ENCODE measurements at places on chromosomes 4 and X.

- no peak for DNase-seq
Measured at GRCh38 chr4:11791797-11792196, 363.1 kb upstream of the HS3ST1 start.

GRCh38 chrX:104195489-104196084 lies 29.3 kb downstream of the FAM199X start:
- DNase-seq = no peak

GRCh38 chrX:113274345-113274744 lies 433.7 kb upstream of the AMOT start:
- DNase-seq = no peak

DNA sequence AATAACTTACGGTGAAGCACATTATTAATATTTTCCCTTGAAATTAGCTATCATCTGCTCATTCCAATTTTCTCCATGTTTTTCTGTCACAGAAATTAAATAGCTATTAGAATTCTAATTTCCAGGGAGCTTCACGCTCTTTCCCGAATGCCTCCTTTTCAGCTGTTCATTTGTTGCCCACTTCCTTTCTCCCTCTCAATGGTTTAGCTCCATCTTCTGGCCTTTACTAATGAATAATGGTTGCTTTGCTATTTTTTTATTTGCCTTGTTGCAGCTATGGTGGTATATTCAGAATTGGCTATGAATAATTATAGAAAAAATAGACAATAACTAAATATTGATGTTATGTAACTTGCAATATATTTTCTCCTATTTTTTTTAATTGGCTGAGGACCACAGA lies 70.5 kb downstream of the GRIA2 start:
- no peak for DNase-seq

GRCh38 chr4:86558797-86559196 lies 35.3 kb upstream of the PTPN13 start:
- DNase-seq = no peak

GRCh38 chr4:10727140-10727880 lies 42.7 kb upstream of the CLNK start:
- no peak for DNase-seq

- DNase-seq = no peak
Measured at GRCh38 chrX:113833096-113834055, 750.5 kb upstream of the HTR2C start.

- no peak for DNase-seq
Measured at GRCh38 chrX:15483891-15484290, 9.2 kb downstream of the PIR start.

- no peak for DNase-seq
Measured at GRCh38 chr4:190016369-190017289, 10.4 kb downstream of the FRG2 start.

DNA sequence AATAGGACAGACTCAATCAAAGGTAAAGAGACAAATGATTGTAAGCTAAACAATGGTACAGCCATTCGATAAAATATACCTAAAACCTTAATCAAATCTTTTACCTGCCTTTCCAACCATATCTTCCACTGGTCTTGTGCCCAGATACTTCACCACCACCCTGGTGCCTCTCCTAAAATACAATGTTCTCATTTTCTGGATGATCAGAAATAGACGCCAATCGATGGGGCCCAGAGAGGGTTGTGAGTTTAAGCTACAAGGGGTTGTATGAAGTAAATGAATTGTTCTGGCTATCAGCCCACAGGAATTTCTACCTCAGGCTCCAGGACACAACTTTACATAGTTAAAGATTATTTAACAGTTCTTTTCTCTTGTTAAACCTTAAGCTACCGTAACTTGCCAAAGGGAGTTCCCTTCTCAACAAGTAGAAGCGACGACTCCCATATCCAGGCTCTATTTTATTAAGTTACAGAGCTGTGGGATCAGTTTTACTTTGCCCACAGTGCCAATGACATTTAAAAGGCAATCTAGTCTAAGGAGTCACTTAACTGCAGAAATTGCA lies 99.1 kb downstream of the CHRNA9 start:
- DNase-seq = no peak

GRCh38 chr4:12416755-12417154 lies 988.1 kb upstream of the HS3ST1 start:
- no peak for DNase-seq

- no peak for DNase-seq
Measured at GRCh38 chr4:85744950-85745349, 270.0 kb downstream of the ARHGAP24 start.

GRCh38 chr4:6264225-6264540 lies 5.5 kb upstream of the WFS1 start:
- DNase-seq = no peak

GRCh38 chr4:30866907-30867306 lies 146.7 kb downstream of the PCDH7 start:
- no peak for DNase-seq

DNA sequence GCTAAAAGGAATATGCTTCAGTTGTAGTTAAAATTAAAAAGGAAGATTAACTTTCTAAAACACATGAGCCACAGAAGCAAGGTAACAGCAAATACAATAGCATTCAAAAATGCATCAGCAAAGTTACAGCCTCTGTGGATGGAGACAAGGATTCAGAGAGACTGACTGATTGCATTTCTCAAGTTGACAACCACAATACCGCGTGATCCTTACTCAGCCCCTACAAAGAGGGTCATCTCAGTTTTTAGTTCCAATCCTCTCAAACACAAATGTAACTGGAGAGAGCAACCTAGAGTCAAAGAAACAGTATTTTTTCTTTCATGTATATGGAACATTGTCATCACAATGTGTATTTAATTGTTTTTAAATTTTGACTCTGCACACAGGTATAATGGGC lies 14.2 kb upstream of the C1QTNF7 start:
- DNase-seq = no peak
